Activated naive CD4-positive, alpha-beta T cell treated with anti-CD3 and anti-CD28 coated beads, Interleukin-2, amount 10 ng/mL, durations not matched to agents 7 days and 5 days (primary cell): ENCODE measurements at places on chromosomes 1 and 21.
A peak's percentile ranks its signal among the peaks of the same experiment; 100 is the strongest.

GRCh38 chr1:175158170-175158591 is 34.4 kb downstream of the KIAA0040 start:
- peaks cover 42% of the 10 kb centered on the region for H3K36me3 ChIP-seq
- no peak for DNase-seq
- H3K27ac ChIP-seq, result no peak overlapping the region

GRCh38 chr1:210291786-210292230 is 36.9 kb upstream of the HHAT start:
- peaks cover 5% of the 10 kb centered on the region for H3K4me1 ChIP-seq
- H3K27ac ChIP-seq, result no peak overlapping the region
- peaks cover 62% of the 10 kb centered on the region for H3K27me3 ChIP-seq
- no peak for DNase-seq

DNA sequence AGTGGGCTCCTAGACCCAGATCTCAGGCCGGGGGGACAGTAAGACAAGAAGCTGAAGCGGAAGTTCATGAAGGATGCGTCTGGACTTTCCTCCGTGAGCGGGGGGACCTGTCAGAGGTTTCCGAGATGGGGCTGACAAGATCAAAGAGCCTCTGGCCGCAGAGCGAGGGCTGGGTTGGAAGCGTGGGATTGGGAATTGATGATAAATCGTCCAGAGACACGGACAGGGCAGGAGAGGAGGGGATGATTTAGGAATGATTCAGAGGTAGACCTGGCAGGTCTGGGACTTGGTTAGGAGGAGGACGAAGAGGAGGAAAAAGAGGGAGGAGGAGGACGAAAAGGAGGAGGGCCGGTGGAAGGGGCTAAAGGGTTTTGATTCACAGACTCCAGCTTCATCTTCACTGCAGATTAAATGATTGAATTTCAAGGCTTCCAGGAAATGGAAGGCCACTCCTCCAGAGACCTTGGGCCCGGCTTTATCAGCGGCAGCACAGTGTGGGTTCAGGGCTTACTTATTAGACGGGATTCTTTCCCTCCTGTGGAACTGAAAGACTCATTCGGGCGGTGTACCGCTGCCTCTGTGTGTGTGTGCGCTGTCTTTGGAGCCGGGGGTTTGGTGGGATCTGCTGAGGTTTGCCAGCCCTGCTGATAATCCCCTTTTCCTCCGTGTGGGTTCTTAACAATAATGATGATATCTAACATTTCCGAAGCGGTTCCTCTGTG is 85.7 kb upstream of the SLC45A1 start:
- no peak overlapping the region for H3K4me3 ChIP-seq
- peaks cover 48% of the 10 kb centered on the region for H3K27me3 ChIP-seq
- H3K27ac ChIP-seq, result no peak overlapping the region
- no peaks in the 10 kb centered on the region for H3K4me1 ChIP-seq
- H3K36me3 ChIP-seq, result peaks cover 2% of the 10 kb centered on the region

DNA sequence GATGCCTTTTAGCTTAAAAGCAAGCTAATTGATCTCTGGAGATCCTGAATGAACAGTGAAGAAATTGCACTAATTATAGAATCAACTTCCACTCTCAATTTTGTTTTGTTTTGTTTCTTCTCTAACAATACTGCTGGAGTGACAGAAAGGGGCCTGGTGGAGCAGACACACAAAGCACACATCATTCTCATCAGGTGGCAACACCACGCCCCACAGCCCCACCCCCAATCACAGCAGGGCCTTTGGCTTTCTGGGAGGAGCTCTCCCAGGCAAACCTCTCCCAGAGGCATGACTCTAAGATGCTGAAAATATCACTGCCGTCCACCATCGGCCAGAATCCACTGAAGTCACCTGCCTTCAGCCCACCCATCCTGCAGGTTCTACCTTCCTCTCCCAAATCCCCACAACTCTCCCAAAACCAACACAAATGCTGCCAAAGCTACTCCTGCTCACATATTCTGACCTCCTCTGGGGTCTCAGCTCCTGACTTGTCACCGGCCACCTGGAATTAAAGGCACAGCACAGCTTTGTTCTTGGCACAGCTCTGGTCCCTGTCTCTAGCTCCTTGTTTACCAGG is 120.7 kb downstream of the GRIK3 start:
- H3K4me3 ChIP-seq, result no peak overlapping the region
- H3K4me1 ChIP-seq, result no peaks in the 10 kb centered on the region
- H3K36me3 ChIP-seq, result no peaks in the 10 kb centered on the region
- H3K27me3 ChIP-seq, result no peaks in the 10 kb centered on the region

GRCh38 chr1:247211339-247211738 is 39.5 kb upstream of the ZNF124 start:
- H3K4me1 ChIP-seq, result peaks cover 43% of the 10 kb centered on the region
- peaks cover 36% of the 10 kb centered on the region for H3K36me3 ChIP-seq
- H3K4me3 ChIP-seq, result no peak overlapping the region
- no peak for DNase-seq

- DNase-seq, result no peak
- no peaks in the 10 kb centered on the region for H3K27me3 ChIP-seq
- no peak overlapping the region for H3K4me3 ChIP-seq
- no peaks in the 10 kb centered on the region for H3K4me1 ChIP-seq
- H3K27ac ChIP-seq, result no peak overlapping the region
- no peaks in the 10 kb centered on the region for H3K36me3 ChIP-seq
Observed at GRCh38 chr1:208201229-208201628, 43.0 kb downstream of the PLXNA2 start.

DNA sequence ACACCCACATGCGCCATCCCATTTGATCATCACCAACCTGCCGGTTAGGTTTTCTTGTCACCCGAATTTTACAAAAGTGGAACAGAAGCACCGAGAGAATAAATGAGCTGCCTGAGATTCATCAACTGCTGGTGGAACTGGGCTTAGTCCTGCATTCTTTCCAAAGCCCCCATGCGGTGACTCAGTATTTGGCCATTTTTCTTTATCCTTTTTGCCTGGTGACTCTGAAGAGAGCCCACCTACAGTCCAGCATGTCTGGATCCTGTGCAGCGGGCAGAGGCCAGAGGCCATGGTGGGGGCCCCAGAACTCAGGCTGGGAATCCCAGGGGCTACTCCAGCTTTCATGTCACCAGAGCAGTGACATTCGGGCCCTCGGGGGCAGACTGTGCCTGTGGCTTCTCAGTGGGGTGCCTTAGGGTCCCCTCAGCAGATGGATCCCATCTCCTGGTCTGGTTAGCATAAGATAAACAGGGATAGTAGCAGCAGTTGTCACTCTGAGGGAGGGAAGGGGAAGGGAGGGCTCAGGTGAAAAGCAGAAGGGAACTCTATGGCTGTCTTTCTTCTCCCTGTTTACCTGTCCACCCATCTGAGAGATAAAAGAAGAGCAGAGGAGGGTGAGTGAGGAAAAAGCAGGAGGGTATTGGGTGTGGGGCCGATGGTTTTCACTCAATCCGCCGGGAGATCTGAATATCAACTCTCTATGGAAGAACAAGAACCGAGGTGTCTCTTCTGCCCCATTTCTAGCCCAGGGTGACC is 63.2 kb downstream of the KIF26B start:
- DNase-seq, result no peak
- H3K4me3 ChIP-seq, result no peak overlapping the region
- no peaks in the 10 kb centered on the region for H3K36me3 ChIP-seq
- H3K27ac ChIP-seq, result no peak overlapping the region
- peaks cover 4% of the 10 kb centered on the region for H3K27me3 ChIP-seq

DNA sequence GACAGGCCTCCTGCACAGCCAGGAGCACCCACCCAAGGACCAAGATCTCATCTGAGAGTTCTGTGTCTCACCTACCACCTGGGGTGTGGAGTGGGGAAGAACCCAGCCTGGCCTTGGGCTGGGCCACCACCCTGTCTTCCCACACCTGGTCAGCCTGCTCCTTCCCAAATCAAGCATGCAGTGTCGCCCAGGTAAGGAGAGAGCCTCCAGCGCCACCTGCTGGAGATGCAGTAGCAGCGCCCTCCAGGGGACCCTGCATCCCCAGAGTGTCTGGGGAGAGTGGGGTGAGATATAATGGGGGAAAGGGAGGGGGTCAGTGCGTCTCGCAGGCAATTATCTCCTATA is 32.3 kb downstream of the KIAA2013 start:
- peak; percentile 81 for DNase-seq
- no peaks in the 10 kb centered on the region for H3K36me3 ChIP-seq
- no peak overlapping the region for H3K27ac ChIP-seq

- no peaks in the 10 kb centered on the region for H3K27me3 ChIP-seq
- no peak for DNase-seq
- H3K27ac ChIP-seq, result peak overlapping the region; percentile 11
Observed at GRCh38 chr21:43974791-43975468, 37.2 kb upstream of the TRAPPC10 start.
